SK-N-SH (cell line): ENCODE measurements at places on chromosomes 2 and 18.

DNA sequence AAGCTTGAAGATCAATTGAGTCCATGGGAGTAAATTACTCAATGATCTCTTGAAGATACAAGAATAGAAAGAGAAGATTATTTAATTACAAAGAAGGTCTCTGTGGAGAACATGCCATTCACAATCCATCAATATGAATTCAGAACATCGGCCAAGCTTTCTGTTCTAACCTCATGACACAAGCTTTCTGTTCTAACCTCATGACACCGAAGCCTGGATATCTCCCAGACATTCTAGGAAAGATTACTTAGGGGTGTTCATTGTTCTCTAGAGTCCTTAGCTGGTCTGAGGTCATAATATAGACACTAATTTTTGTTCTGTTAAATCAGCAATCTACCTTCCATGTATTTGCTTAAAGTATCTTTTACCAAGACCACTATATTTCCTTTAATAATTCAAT is 95.5 kb downstream of the RDH14 start:
- no peak for DNase-seq

DNA sequence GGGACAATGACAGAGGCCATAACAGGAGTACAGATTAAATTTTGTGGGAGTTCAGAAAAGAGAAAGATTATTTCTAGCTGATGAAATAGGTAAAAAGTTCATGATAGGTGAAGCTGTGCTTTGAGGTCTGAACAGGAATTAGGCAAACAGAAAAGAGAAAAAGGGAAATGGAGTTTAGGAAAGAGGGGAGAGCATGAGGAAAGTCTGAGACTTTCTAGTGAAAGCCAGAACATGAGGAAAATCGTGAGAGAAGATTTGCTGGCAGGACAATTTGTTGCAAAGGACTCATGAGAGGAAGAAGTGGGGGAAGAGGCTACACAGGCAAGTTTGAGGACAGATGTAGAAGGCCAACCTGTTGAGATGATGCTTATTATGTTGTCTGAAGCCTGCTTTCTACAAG is 6.3 kb upstream of the CHN1 start:
- no peak for DNase-seq

- no peak for DNase-seq
These were observed 174.3 kb downstream of the LDLRAD4 start for GRCh38 chr18:13392899-13393298.

DNA sequence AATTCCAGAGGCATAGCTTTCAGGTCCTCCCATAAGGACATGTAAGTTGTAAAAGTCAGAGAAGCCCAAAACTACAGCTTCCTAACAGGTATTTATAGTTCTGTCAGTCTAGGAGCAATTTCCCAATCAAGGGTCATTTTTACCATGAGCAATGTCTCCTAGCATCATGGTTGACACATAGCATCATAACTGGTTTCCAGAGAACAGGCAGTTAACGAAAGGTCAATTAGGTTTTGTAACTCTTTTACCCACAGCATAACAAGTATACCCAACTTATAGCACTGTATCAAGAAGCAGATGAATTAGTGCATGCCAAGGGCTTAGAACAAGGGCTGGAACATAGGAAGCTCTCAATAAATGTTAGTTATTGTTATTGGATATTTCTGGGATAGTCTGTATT is 110.1 kb downstream of the MREG start:
- no peak for DNase-seq

DNA sequence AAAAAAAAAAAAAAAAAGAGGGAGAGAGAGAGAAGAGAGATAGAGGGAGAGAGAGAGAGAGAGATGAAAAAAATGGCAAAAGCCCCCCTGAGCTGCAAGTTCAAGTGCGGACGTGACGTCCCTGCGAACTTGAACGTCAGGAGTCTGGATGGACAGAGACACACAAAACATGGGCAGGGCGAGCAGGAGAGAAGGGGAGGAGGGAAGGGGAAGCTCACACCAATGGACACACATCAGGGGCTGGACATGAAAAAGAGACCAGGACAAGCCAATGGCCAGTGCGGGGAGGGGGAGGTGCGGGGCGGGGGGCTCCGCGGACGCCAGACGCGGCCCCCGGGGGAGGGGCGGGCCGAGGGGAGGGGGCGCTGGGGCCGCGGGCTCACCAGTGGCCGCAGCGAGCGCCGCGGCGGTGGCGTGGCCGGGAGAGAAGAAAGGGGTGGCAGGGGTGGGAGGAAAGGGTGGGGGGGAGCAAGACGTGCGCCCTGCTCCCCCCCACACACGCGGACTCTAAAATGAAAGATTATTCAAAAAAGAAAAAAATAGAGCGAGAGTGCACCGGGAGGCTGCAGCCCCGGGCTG is at the start of gene BCL11A:
Gene BCL11A (minus strand): TSS at position 160 of the 579 bp plus-strand sequence. CDS start 384 bp downstream, outside the sequence.
- peak; percentile 83 for DNase-seq

- DNase-seq, result no peak
These were observed 62.6 kb downstream of the KLF7 start for GRCh38 chr2:207103132-207103531.

DNA sequence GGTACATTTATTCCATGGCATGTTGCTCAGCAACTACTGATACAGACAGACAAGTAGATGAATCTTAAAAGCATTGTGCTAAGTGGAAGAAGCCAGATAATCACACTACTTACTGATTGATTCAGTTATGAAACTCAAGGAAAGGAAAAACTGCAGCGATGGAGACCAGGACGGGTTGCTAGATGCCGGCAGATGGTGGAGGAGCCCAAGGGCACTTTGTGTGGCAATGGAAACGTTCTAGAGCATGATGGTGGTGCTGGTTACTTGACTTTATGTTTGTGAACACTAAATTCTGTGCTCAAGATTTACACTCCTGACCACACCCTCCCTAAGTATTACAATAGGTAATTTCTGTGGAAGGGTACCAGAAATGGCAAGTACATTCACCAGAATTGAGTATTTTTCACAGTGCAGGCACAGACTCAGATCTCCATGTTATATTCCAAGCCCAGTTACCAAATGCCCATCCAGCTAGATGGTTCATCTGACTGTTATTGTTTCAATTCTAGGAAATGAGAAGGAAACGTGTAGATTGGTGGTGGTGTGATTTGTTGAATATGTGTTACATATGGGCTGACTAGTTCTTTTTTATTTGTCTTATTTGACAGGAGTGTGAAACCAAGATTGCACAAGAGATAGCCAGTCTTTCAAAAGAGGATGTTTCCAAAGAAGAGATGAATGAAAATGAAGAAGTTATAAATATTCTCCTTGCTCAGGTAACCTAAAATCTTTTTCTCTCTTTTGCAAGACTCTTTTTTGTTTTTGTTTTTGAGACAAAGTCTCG is 55.1 kb downstream of the RALBP1 start:
- no peak for DNase-seq

- DNase-seq, result no peak
These were observed 32.3 kb downstream of the UBXN4 start for GRCh38 chr2:135773917-135774316.

DNA sequence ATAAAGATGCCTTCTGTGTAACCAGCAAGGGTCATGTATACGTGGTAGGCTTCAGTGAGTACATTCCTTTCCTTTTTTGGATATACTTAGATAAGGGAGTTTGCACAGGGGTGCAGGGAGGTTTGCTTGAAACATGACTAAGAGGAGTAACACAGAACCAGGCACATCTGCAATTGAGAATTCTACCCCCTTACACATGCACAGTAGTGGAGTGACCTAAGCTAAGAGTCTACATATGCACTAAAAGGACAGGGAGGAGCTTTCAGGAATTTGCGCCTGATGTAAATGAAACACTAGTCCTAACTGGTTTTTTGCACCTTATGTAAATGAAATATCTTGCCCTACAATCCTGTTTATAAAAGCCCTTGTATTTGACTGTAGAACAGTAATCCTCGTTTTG is 194.8 kb upstream of the NABP1 start:
- DNase-seq, result no peak

DNA sequence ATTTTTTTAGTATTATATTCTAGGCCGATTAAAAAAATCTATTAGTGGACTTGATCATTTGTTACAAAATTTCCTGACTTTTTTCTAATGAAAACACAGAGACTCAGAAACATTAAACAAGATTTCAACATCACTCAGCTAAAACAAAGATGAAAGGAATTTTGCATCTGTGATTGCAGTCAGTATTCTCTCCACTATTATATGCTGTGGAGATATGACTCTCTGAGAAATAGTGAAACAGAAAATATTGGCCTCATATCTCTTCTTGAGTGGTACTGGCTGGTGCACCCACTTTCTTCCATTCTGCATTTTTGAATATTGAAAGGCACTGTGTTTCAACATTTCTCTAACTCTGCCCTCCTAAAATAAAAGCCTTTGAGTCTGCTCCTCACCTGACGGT is 914.2 kb downstream of the TSN start:
- DNase-seq, result no peak

- DNase-seq, result no peak
These were observed 129.0 kb upstream of the REG3G start for GRCh38 chr2:78896536-78896935.

DNA sequence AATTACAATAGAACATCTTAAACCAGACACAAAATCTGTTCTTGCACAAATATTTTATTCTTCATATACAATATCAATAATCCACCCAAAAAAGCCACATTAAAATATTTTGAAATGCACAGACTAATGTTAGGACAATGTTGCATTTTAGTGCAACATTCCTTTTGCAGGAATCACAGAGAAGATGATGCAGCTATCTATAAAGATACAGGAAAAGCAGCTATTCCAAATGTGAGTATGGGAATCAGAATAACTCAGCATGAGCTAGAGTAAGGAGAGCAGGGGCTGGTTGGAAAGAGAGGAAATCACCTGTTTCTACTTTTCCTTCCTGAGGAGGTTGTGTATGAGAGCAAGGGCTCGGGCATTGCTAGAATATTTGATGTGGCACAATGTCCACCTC is 4.8 kb downstream of the C2orf66 start:
- DNase-seq, result no peak

- DNase-seq, result peak; percentile 24
These were observed 57.7 kb downstream of the BIN1 start for GRCh38 chr2:127048969-127049897.

DNA sequence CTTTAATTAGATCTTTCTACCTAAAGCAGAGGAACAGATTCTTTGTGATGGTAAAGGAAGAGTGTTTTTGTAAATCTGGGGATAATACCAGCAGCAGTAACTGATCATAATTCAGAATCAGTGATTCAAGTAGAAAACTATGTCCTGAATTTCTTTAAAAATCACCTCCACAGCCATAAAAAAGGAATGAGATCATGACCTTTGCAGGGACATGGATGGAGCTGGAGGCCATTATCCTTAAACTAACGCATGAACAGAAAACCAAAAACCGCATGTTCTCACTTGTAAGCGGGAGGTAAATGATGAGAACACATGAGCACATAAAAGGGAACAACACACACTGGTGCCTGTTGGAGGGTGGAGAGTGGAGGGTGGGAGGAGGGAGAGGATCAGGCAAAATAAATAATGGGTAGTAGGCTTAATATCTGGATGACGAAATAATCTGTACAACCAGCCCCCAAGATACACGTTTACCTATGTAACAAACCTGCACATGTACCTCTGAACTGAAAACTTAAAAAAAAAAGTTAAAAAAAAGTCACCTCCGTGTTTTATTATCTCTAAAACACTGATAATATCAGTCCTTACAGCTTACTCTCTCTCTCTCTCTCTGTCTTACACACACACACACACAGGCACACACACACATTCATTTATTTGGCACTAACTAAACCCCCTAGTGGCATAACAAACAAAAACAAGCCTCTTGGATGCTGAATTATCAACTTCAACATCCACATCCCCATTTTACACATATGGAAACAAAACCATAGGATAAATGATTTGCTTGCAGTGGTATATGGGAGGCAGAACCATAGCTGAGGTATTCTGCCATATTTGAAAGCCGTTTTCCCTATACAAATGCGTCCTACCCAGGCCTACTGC is 1.4 kb downstream of the TM4SF20 start:
- DNase-seq, result no peak

DNA sequence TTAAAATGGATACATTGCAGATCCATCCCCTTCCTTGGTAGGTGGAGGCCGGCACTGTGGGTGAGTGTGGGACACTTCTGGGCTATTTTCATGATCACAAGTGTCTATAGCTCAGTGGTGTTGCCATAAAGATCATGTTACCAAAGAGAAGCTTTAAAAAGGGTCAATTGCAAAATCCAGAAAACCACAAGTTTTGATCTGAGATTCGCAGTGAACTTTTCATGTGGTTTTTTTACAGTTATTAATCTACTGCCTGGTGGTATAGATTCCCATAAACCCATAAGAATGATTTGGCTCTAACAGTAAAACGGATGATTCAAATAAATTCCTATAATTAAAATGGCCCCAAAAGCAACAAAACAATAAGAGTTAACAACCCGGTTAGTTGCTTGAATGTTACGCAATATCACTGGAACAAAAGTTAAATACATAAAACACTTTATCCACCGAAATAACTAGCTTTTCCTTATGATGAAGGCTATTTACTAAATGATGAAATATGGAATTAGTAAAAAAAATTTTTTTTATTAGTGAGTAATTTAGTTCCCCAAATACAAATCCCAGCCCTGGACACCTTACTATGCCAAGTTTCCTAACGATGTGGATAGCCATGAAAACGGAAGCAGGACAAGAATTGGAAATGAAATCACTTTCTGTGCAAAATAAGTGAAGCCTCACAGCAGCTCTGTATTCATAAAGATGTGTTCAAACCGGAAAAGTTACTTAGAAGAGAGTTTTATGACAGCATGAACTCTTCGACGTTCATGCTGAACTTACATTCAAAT is 95.6 kb upstream of the THOC1 start:
- DNase-seq, result no peak

DNA sequence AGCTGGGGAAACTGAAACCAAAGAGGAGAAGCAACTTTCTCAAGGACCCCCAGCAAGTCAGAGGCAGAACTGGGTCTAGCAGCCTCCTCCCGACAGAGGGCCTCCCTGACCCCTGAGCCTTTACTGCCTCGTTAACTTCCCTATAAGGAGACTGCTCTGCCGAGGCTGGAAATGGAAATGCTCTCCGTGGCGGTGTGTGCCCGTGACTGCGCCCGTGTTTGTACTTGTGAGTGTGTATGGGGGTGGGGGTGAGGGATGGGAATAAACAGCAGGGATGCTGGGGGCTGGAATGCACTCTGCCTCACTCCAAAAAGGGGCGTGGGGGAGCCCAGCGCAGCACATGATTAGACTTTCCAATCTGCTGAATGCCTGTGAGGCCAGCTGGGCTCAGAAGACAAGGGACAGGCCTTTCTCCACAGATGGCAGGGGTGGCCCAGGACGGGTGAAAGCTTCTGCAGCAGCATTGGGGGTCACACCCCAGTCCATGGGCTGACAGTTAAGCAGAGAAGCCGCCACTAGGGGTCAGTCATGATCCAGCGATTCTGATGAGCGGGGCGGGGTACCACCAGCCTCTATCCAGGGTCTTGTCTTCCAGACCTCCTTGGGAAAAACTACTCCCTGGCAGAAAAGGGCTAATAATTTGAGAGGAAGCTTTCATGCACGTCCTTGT is 26.8 kb downstream of the MPHOSPH10 start:
- DNase-seq, result peak; percentile 83

- DNase-seq, result no peak
These were observed 201.9 kb upstream of the RBMS1 start for GRCh38 chr2:160695402-160696086.

DNA sequence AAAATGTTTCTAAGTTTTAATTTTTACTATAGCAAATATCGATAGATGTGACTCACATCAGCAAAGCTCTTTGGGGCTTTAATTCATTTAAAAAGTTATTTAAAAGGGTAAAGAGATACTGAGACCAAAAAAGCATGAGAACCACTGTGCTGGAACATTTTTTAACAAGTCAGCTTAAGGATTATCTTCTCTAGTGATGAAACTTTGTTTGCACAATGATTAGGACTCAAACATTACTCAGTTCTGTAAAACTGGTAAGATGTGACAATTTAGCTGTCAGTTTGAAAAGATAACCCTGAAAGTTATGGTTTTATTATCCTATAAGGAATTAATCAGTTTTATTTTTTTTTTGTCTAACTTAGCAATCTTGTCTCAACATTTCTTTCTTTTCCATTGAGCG is 301.4 kb downstream of the TSN start:
- DNase-seq, result no peak
